K562 (cell line): ENCODE measurements at places on chromosomes 12 and 14.

GRCh38 chr12:121295746-121296617 is 527 bp downstream of the CAMKK2 start:
- peak overlapping the region; percentile 87 for H3K27ac ChIP-seq
- H3K27me3 ChIP-seq = no peaks in the 10 kb centered on the region
- peaks cover 22% of the 10 kb centered on the region for H3K4me1 ChIP-seq
- H3K36me3 ChIP-seq = peaks cover 23% of the 10 kb centered on the region; the same call in 2 of the 3 replicates
- peak overlapping the region; percentile 88 for H3K4me3 ChIP-seq

DNA sequence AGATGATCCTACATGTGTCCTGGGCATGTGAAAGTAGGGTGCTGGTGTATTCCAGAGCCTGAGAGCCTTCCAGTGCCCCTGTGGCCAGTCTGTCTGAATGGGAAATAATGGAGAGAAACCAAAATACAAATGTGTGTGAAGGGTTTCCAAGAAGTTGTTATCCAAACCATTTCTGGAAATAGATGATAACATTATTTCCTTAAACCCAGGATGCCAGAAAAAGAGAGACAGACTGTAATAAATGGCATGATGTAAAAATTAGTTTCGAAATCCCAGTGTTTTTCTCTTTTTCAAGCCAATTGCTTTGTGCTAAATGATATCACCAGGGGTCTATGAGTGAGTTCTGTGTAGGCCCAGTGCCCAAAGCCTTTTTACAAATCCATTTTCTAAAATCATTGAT is 175.3 kb downstream of the PHLDA1 start:
- no peaks in the 10 kb centered on the region for H3K4me1 ChIP-seq
- no peak for DNase-seq
- H3K27ac ChIP-seq = no peak overlapping the region
- peaks cover 5% of the 10 kb centered on the region; the same call in 1 of the 3 replicates for H3K27me3 ChIP-seq
- H3K36me3 ChIP-seq = no peaks in the 10 kb centered on the region

- no peak overlapping the region for H3K27ac ChIP-seq
- no peaks in the 10 kb centered on the region for H3K4me1 ChIP-seq
- no peaks in the 10 kb centered on the region for H3K36me3 ChIP-seq
- DNase-seq = no peak
- H3K4me3 ChIP-seq = no peak overlapping the region
Measured at GRCh38 chr12:6084261-6084968, 40.1 kb downstream of the VWF start.

GRCh38 chr12:18683327-18684013 is 54.3 kb downstream of the PLCZ1 start:
- peaks cover 8% of the 10 kb centered on the region; the same call in 2 of the 3 replicates for H3K4me1 ChIP-seq
- H3K27ac ChIP-seq = peak overlapping the region; percentile 47; the same call in 1 of the 3 replicates
- no peaks in the 10 kb centered on the region for H3K27me3 ChIP-seq
- H3K4me3 ChIP-seq = no peak overlapping the region

GRCh38 chr12:81888106-81888740 is 129.1 kb upstream of the PPFIA2 start:
- no peaks in the 10 kb centered on the region for H3K4me1 ChIP-seq
- DNase-seq = no peak
- no peak overlapping the region for H3K4me3 ChIP-seq
- no peak overlapping the region for H3K27ac ChIP-seq

GRCh38 chr12:42008996-42009395 is 135.7 kb downstream of the GXYLT1 start:
- no peak overlapping the region for H3K27ac ChIP-seq
- no peaks in the 10 kb centered on the region for H3K36me3 ChIP-seq
- H3K4me3 ChIP-seq = no peak overlapping the region
